Right cardiac atrium (tissue), 5 donors: ENCODE measurements at places on chromosomes 6 and 20.

DNA sequence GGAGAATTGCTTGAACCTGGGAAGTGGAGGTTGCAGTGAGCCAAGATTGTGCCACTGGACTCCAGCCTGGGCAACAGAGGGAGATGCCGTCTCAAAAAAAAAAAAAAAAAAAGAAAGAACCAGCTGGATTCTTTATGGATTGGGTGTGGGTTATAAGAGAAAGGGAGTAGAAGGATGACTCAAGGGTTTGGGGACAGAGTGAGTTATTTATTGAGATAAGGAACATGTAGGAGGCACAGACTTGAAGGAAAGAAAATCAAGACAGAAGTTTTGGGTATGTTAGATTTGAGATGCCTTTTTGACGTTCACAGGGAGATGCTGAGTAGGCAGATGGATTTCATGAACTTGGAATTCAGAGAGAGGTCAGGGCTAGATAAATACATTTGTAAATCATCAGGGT lies 47.6 kb downstream of the KIZ start:
- no peak for DNase-seq

DNA sequence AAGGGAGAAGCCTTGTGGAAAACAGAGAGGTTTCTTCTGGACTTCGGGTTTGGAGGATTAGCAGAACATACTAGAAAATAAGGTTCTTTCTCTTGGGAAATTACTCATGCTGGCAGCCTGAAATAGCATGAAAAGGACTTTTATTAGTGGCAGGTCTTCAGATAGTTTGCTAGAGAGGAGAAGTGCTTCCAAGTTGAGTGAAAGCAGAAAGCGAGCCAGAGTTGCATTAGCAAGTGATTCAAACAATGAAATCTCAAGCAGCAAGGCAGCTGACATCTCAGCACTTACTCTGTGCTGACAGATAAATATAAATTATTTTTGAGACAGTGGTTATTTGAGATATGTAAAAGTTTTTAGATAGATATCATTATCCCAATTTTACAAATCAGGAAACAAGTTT lies 91.9 kb downstream of the PLCB4 start:
- DNase-seq = no peak

- no peak for DNase-seq
These were observed 195.1 kb downstream of the PRKN start for GRCh38 chr6:162532283-162533008.

DNA sequence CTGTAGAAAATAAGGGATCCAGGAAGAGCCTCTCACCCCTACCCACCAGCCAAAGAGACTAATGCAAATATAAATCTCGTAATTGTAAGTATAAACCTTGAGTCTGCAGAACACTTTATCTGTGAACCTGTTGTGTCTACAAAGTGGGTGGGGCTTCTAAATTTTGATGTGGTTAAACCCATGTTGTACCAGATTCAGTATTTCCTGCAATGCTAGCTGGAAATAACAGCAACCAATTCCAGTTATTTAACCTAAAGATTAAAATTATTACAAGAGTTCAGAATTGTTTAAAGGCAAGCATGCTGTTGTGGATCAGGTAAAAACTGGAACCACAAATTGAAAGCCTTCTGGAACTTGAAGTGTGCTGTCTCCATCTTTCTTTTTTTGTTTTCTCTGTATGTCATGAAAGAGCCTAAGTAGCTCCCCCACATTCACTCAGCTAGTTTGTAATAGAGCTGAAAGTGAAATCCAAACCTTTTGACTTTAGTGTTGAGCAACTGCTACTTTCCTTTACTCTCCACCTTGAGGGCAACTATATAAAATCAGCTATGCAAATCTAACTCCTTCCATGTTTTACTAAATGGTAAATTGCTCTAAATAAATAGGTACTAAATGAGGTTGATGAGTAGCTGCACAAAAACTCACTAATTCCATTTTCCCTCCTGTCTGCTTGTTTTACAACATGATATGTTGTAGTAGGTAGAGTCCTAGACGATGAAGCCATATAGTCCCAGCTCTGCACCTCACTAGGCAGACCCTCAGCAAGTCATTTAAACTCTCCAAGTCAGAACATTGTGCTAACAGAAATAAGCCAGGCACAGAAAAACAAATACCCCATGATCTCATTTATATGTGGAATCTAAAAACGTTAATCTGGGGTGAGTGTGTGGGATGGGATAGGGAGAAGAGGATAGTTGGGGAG lies 17.9 kb upstream of the THEMIS start:
- no peak for DNase-seq

DNA sequence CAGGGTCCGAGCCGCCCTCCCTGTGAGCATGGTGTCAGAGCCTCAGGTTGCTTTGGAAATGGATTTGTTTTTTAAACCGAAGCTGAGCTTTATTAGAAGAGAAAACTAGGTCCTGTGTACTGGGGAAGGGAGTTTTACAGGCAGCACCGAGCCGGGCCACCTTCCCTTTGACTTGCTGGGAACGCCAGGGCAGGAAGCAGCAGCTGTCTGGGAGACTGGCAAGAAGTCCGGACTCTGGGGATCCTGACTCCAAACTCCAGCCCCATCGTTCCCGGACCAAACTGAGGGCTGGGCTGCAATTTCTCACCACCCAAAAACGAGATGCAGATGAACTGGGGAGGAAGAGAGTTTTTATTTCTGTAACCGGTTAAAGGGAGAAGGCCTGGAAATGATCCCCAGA lies 214.9 kb upstream of the KCNG1 start:
- peak; percentile 69 for DNase-seq

DNA sequence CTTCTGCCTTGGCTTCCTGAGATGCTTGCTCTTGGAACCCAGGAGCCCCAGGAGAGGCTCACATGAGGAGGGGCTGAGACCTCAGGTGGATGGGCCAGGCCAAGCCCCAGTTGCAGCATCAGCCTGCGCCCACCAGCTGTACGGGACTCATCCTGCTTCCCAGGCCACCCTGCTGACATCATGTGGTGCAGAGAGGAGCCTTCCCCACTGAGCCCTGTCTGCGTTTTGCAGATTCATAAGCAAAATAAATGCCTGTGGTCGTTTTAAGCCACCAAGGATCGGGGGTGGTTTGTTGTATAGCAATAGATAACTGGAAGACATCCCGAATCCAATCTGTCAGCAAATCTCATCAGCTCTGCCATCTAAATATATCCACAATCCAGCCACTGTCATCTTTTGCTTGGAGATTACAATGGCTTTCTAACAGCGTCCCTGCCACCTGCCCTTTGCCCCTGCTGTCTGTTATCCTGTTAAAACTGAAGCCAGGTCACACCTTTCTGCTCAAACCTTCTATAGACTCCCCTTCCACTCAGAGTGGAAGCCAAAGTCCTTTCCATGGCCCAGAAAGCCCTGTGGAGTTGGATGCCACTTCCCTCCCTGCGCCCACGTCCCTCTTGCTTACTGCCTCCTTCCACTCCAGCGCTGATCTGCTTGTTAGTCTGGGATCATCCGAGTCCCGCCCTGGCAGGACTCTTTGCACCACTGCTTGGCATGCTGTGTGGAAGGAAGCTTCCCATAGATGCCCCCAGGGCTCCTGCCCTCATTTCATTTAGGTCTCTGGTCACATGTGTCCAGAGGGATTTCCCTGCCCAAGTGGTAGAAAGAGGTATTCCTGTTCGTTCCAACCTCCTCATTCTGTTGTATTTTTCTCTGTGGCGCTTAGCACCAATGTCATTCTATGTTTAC lies 24.0 kb upstream of the MLN start:
- DNase-seq = no peak

GRCh38 chr6:39256294-39256940 lies 27.1 kb upstream of the KCNK5 start:
- no peak for DNase-seq

DNA sequence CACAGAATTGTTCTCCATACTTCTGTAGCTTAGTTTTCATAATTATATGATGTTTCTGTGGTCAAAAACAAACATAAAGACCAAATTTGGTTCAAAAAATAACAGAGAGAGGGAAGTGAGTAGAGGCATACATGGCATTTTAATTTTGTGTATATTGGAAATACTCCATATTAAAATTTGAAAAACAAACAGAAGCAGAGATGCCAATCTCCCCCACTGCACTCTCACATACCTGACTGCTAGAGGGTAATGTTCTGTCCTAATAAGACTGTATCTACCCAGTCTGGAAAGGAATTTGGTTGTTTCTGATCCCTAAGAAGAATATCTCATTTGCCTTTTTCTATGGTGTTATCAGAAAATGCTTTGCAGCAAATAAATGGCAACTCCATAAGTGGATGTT lies 959.0 kb upstream of the FLRT3 start:
- no peak for DNase-seq

GRCh38 chr6:121042766-121043165 lies 291.5 kb downstream of the TBC1D32 start:
- no peak for DNase-seq
